Myocyte (in vitro differentiated cells): ENCODE measurements at places on chromosomes 1 and 21. TPM values are rescaled to one million over a fixed set of nuclear protein-coding genes. Genes with fewer than 3 reads are reported as not detected.
A peak's percentile ranks its signal among the peaks of the same experiment; 100 is the strongest.

- no peak for DNase-seq
These were observed 148.1 kb downstream of the ADSS2 start for GRCh38 chr1:244303610-244303969.

CFAP45 gene
- not detected in 2 replicates for total RNA-seq

DNA sequence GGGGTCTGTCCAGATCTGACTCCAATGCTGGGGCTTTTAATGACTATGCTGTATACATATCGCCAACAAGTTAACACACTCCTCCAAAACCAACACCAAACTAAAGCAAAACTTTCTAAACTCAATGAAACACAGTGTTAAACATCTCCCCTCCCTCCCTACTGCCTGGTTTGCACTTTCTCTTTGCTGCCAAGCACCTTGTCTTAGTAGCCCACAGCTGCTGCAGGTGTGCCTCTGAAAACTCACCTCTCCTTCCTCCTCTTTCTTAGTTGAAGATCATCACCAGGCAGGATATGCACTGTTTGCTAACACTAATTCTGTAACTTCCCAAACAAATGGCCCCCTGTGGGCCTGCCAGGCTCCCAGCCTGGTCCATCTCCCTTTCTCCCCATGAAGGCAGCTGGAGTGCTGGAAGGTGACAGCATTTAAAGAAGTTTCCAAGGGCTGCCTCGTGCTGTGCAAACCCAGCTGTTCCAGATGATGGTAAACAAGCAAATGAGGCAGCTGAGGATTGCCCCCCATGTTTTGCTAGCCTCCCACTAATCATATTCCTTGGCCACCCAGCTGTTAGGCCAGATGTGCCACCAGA, 213.7 kb downstream of the ASTN1 start:
- DNase-seq = no peak

C1orf210 gene
- total RNA-seq = not detected in 2 replicates

SPRR5 gene
- not detected in 2 replicates for total RNA-seq

GRCh38 chr1:4331767-4332163, 322.6 kb upstream of the AJAP1 start:
- DNase-seq = no peak

GPR157 gene
- total RNA-seq = 2.1 and 2.8 TPM in 2 replicates

GRCh38 chr1:218408942-218409341, 63.8 kb downstream of the TGFB2 start:
- no peak for DNase-seq

VSIG8 gene
- total RNA-seq = not detected in 2 replicates

DNA sequence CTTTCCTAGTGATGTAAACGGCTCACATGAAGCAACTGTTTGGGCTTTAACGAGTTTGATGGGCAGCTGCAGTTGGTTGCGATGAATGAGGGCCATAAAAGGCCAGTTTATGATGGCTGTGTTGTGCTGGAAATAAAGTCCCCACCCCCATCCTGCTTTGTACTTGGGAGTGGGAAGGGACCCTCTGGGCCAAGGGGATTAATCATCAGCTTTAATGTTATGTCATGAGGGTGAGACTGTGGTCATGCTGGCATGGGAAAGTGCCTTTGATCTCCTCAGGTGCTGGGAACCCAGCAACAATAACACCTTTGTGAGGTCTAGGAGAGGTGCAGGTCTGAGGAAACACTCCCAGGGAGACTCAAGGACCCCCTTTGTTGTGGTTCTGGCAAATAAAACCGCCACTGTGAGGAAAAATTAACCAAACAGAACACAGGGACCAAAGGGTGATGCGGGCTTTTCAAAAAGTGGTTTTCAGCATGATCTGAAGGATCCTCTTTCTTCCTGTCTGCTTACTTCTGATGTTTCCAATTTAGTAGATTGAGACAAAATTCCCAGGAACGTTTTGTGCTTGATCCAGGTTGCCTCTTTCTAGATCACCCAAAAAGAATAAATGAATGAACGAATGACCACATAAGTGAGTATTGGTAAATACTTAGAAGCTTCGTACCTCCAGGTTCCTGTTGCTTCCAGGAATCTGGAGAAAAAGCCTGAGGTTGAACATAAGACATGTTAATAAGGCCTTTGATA, 257.8 kb upstream of the HOOK1 start:
- DNase-seq = peak; percentile 43

- DNase-seq = no peak
These were observed 220.7 kb upstream of the POU3F1 start for GRCh38 chr1:38267037-38268036.

GRCh38 chr1:157487096-157487495, 65.2 kb downstream of the FCRL5 start:
- no peak for DNase-seq

TIE1 gene
- total RNA-seq = 0.11 TPM in 1 of 2 replicates, not detected in the other
